ENCODE measurements at places on chromosomes 2 and 18. TPM values are rescaled to one million over a fixed set of nuclear protein-coding genes. Genes with fewer than 3 reads are reported as not detected.
A peak's percentile ranks its signal among the peaks of the same experiment; 100 is the strongest.

DSG1 gene
- total RNA-seq = not detected

DNA sequence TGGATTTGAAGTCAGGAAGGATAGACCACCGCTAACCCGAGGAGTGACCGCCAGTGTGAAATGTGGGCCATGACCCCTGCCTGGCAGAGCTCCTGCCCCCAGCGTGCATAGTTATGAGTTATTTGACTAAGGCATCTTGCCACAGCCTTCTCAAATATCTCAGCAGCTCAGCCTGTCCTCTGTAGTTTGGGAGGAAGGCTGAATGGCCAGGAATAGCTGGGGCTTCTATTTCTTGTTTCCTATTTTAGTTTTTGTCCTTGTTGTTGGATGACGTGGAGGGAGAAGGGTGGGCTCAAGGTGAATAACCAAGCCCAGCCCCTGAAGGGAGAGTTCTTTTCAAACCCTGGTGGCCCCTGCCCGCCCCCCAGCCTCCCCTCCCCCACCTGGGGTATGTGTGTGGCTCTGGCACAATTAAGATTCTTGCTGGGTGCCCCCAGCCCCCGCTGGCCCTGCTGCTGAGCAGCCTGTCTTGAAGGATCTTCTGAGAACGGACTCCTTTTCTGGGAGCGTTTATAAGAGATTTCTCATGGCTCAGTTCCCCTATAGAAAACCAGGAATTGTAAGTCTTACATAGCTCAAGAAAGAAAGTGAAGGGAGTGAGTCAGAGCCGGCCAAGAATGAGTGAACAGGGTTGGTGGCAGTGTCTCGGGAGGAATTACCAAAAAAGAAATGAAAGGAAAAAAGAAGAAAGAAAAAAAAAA lies 157.4 kb downstream of the GLI2 start:
- peak; percentile 22 for DNase-seq

EFHD1 gene
- 4.1 TPM for total RNA-seq

GRCh38 chr18:23693846-23694245 lies 4.6 kb downstream of the LAMA3 start:
- DNase-seq = no peak

- DNase-seq = no peak
These were observed 5.2 kb downstream of the IL37 start for GRCh38 chr2:112916145-112916571.

- no peak for DNase-seq
These were observed 53.4 kb downstream of the THADA start for GRCh38 chr2:43542285-43542933.

DNA sequence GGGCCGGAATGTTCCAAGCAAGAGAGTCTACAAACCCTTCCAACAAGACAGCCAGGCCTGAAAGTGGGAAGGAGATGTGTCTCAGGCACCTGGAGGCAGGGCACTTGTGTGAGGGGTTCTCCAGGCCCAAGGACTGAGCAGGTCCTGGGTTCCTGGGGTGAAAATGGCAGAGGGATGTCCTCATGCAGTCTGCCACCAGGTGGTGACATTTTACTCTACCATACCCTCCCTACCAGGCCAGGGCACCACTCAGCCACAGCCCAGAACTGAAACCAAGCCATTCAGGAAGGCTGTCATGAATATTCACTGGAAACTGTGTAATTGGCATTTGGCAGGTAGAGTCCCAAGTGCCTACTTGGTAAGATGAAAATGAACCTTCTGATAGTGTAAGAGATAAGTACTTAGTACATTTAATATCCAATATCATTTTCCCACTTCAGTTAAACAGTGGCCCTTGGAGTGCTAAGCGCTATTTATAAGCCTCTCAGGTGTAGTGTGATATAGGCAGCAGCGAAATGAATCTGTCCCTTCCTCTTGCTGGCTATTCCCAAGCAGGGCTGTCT lies 185.1 kb downstream of the MYO5B start:
- DNase-seq = peak; percentile 28

GRCh38 chr18:32446780-32447179 lies 23.9 kb downstream of the GAREM1 start:
- DNase-seq = no peak

GRCh38 chr2:234348081-234348480 lies 148.8 kb downstream of the ARL4C start:
- no peak for DNase-seq

DNA sequence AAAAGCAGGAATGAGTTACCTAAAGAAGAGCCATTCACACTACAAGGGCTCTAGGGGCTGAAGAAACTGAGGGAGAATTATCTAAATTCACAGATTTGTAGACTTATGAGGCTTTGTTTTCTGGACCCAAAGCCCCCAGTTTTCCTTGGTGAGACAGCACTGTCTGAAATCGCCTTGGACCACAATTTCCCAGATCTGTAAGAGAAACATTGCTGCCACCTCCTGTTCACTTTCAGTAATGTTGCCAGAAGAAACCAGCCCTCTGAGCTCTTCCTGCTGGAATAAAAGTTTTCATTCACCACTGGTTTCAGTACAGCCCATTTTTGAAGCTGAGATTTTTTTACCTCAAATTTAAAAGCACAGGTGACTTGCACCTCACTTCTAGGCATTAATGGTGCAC lies 169.2 kb downstream of the CDH20 start:
- DNase-seq = peak; percentile 59

DNA sequence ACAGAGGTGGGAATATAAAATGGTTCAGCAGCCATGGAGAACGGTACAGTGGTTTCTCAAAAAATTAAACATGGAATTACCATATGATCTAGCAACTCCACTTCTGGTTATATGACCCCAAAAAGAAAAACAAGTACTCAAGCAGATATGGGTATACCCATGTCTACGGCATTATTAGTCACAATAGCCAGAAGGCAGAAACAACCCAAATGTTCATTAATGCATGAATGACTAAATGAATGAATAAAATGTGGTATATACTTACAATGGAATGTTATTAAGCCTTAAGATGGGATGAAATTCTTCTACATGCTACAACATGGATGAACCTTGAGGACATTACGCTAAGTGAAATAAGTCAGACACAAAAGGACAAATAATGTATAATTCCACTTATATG lies 266.8 kb upstream of the FBXO11 start:
- no peak for DNase-seq

CFC1 gene
- not detected for total RNA-seq

GRCh38 chr2:234792621-234793022 lies 159.2 kb upstream of the SH3BP4 start:
- no peak for DNase-seq

DNA sequence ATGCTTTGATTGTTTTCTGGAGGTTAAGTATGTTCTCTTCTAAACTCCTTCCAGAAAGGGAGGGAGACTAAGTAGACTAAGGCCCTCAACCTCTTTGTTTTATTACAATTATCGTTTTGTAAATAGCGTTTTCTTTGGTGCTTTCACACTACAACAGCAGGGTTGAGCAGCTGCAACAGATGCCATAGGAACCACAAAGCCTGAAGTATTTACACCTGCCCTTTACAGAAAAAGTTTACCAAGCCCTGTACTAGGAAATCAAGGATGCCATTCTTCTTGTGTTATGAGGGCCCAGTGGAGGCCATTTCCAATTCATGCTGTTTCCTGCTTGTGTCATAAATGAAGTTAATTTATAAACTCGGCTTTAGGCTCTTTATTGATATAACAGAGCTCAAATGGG lies 914.8 kb downstream of the DCDC2C start:
- DNase-seq = no peak

GRCh38 chr2:42314892-42315468 lies 46.0 kb downstream of the COX7A2L start:
- DNase-seq = no peak

DNA sequence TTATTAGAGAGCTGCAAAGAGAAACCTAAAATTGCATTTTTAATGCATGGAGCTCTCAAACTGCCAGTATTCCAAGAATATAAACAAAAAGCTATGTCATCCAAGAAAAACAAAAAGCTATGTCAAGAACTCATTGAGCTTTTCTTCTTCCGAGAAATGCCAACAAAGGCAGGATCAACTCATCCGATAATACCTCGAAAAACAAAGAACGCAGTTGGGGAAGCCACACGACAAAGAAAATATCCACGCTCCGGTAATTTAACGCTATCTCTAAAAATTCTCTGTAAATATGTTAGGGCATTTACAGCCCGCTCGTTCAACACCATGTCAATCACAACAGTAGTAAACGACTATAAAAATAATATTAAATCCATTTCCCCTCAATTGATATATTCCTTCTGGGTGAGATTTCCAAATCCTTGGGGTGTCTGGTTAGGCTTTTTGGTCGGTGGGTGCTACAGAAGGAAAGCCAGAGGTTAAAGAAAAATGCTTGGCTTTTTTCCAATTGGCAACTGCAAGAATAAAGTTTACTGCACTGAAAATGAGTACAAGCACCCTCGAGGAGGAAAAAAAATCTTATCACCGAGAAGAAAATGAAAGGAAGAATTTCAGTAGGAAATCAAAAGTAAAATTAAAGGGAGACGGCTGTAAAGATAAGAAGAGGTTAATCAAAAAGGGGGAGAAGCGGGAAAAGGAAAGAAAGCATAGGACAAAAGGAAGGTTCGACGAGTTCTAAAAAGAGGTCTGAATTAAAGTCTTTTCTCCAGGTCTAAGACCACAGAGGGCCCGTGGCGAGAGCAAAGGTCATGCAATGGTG lies 856 bp downstream of the TIA1 start:
- DNase-seq = no peak

STAT4 gene
- 1.0 TPM for total RNA-seq

DNA sequence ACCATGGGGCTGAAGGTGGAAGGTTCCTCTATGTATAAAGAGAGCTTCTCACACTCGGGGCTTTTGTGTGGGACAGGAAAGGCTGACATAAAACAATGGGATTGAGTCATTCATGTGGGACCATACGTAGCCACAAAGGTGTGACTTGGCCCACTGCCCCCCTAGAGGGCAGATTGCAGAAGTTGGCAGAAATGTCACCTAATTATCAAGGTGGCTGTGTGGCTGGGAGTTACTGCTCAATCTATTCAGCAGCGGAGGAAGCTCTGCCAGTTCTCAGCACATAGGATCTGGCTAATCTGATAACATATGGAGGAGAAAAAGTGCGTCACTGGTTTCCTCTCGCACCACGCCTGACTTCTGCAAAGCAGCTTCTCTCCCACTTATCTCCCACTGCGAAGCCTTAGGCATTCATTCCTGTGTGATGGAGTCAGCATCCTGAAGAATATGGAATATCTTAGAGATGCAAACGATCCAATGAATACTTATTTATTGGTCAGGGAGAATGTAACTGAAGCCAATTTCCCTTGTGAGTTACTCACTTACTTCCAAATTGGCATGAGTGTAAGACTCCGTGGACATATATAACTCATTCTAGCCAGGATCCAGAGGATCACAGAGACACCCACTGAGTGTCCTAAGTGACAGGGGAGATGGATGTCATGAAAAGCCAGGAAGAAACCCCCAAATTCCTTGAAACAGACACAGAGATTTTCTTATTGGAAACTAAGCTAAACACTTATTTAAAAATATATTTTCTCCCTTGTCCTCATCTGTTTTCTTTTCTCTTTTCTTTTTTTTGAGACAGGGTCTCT lies 344.8 kb downstream of the TGIF1 start:
- DNase-seq = no peak

DNA sequence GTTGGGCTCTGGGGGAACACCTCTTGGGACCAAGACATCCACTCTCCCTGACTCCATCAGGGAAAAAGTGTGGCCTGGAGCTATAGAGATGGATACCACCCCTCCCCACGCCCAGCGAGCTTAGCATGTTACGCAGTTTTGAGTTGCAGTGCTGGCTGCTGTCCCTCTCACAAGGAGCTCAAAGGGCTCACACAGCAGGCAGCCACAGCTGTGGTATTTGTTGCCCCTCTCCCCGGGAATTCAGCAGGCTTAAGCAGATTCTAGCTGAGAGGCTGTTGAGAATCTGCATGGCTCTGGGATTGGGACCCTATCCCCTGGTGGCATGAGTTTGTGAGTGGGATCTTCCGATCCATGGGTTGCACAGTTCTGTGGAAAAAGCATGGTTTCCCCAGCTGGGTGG lies 673.1 kb upstream of the FSHR start:
- no peak for DNase-seq

SLC8A1 gene
- total RNA-seq = 4.7 TPM

ASXL3 gene
- total RNA-seq = 18.2 TPM

- DNase-seq = no peak
These were observed 401.7 kb downstream of the TSN start for GRCh38 chr2:122157158-122157557.

DNA sequence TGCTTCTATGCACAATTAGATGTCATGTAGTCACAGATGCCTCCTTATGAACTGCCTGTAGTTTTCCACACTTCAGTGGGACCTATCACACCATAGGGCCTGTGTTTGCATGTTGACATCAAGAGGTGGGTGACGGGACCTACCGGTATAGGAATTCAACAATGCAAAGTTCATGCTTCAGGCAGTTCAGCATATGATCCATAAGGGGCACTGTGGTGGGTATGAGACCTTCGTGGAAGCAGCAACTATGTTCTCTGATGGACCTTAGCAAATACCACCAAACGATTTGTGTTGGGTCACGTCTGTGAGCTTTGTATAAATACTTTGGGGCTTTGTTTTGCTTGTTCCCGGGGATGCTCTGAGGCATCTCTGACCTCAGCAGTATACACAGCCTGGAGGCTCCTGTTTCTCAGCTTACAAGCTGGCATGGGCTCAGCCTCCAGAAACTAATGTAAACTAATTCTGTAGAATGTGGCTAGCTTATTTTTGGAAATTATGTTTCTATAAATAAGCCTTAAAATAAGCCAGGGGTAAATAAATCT lies 111.6 kb downstream of the DTNA start:
- no peak for DNase-seq

- no peak for DNase-seq
These were observed 157.5 kb downstream of the ZFP36L2 start for GRCh38 chr2:43068631-43069517.

GRCh38 chr2:66273933-66274490 lies 160.9 kb upstream of the MEIS1 start:
- no peak for DNase-seq

DNA sequence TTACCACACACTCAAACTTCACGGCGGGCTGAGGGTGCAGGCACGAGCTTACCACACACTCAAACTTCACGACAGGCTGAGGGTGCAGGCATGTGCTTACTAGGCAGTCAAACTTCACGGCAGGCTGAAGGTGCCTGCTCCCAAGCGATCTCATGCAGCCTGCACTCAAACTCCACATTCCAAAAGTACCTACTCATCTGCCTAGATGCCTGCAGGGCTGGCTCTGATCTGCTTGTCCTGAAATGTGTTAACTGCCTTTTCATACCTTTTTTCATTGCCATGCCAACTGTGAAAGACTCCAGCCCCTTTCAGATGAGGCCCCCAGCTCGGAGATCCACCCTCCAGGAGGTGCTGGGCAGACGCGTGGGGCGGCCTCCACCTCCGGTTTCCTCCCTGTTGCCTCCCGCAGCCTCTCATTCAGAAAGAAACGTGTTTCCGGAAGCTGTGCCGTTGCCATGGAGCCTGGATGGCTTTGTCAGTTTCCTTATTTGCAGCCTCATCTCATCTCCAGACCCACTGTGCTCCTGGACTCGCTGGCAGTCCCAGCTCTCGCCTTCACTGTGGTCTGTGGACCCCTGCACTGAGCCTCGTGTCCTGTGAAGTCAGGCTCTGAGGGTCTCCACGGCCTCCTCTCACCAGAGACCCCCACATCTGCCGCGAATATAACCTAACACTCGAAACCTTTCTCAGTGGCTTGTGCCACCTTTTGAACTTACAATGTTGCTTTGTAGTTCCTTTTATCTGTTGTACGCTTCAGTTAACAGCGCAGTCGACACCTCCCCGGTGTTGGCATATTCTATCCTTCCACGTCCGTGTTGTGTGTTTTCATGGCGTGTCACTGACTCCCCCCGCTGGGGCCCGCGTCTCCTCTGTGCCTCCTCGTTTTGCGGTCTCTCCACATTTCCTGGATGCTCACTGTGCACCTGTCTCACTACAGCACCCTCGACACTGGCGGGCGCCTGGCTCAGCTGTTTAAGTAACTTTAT lies 106.1 kb upstream of the ALKAL2 start:
- DNase-seq = peak; percentile 49

- no peak for DNase-seq
These were observed 272.1 kb downstream of the GBX2 start for GRCh38 chr2:235896061-235896460.

Data from neural crest cell (in vitro differentiated cells).